ENCODE measurements at places on chromosomes 16 and 17.

DNA sequence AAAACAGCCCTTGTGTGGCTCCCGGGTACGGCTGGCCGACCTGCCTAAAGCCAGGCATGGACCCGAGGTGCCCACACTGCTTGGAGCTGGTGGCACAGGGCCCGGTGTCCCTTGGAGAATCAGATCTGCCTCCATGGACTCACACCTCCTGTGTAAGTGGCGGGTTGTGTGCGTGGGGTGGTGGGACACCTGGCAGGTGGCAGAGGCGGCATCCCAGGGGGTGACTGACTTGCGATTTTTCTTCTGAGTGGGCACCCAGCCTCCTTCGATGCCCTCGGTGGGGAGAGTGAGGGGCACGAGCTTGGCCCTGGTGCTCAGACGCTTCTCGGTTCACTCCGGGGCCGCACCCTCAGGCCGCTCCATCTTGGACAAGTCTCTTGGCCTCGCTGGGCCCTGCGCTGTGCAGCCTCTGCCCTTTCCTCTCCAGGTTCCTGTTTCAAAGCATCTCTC lies 35.8 kb downstream of the METRNL start:
- DNase-seq: no peak

GRCh38 chr17:60959696-60960095 lies 282.0 kb downstream of the BCAS3 start:
- DNase-seq: no peak

DNA sequence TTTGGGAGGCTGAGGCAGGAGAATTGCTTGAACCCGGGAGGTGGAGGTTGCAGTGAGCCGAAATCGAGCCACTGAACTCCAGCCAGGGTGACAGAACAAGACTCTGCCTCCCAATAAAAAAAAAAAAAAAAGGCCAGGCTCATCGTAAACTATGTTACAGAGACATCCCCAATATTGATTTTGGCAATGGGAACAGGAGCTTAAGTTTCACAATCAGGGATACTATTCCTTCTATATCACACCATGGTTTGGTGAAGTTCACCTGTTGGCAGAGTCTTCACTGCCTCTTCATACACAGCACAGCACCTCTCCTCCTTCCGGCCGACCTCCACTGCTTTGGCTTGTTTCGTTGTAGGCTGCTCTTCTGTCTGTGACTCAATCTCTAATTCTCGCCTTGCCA lies 21.2 kb downstream of the UTP6 start:
- no peak for DNase-seq

DNA sequence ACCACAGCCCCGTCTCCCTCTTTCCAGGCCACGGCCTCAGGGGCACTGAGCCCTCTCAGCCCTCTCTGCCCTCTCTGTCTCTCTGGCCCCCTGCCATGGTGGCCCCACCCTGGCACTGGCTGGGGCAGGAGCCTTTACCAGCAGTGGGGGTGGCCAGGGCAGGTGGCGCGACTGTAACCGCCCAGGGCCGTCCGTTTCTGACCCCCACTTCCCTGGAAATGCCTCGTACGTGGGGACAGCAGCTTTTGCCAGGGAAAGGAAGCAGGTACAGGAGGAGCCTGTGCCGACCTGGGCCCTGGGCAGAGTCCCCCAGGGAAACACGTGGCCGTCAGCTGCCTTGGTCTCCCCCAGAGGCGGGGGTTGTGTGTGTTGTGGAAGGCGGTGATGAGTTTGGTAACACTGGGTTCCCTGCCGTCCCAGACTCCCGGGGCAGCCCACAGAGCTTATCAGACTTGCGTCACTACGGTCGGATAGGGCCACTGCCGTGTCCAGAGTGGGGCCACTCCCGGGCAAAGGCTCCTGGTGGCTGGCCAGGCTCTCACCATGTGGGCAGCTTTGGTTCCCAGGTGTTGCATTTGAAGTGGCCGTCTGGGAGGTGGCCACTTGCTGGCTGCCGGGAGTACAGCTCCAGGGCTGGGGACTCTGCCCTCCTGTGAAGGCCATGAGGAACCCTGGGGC lies 249.3 kb upstream of the CIBAR2 start:
- no peak for DNase-seq

DNA sequence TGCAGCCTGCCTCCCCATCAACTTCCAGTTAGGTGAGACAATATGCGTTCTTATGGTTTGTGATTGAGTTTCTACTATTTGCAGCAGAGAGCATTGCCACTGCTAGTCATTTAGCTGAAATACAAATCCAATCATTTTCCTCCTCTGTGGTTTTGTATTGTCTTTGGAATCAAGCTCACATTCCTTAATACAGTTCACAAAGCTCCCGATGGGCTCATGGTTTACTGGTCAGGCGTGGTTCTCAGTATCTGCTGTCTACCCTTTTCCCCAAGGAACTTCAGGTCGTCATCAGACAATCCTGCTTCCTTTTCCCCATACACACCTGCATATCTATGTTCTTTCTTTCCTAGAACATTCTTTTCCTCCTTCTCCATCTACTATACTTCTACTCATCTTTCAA lies 69.6 kb upstream of the GAS7 start:
- DNase-seq: no peak

- no peak for DNase-seq
Measured at GRCh38 chr17:70677783-70678647, 508.7 kb downstream of the KCNJ2 start.

- no peak for DNase-seq
Measured at GRCh38 chr16:67104061-67104460, 5.7 kb upstream of the PHAF1 start.

- DNase-seq: no peak
Measured at GRCh38 chr16:72788269-72788809, 259.6 kb downstream of the ZFHX3 start.

DNA sequence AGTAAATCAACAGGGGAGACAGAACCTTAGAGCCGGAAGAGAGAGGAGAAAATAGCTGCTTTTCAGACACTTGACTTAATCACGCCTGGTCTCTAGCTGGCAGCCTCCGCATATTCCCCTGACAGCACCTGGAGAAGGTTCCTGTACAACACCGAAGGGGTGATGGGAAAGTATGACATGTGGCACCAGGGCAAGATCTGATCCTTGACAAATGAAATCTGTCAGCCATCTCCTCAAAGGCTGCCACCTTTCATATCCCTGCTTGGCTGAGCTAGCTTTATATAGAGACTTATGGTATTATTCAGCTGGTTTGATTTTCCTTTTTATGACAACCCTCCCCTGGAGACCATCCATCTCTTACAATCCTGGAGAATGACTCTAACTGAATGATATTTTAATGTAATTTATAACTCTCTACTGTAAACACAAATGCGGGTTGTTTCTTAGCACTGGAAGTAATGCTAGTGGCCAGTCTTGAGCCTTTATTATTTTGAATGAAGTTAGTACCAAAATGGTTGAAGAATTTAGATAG lies 1205.3 kb upstream of the CDH8 start:
- DNase-seq: no peak

- no peak for DNase-seq
Measured at GRCh38 chr17:43601280-43602039, 55.3 kb upstream of the ETV4 start.

GRCh38 chr16:88303890-88304819 lies 78.6 kb upstream of the ZNF469 start:
- no peak for DNase-seq

GRCh38 chr16:20369452-20370054 lies 17.0 kb upstream of the UMOD start:
- no peak for DNase-seq

DNA sequence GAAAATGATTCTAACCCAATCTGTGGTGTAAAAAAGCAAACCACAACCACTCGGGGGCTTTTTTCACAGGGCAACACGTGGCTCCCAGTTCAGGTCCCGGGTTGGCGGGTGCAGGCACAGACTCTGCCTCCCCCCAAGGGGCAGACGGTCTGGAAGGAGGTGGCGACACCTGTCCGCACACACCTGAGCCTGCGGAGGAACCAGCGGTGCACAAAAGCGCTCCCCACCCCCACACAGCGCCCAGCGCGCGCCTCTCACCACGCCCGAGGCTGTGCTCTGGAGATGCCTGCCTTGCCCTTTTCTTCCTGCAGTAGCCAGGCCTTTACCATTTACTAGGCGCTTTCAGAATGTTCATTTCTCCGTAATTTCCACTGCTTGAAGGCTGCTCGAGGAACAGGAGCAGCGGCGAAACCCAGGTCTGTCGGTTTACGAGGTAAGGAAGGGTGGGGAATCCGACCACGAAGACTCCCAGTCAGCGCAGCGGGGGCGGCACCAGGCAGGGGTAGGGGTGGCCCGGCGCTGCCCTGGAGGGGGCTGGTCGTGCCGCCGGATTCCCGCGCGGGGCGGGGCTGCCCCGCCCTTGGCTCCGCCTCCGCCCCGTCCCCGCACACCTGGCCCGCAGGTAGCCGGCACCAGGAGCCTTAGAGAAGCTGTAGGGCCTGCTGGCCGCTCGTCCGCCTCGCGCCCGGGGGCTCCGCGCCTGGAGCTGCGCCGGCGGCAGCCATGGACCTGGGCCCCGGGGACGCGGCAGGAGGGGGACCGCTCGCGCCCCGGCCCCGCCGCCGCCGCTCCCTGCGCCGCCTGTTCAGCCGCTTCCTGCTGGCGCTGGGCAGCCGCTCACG lies at the start of gene USP43:
Gene USP43 (plus strand): TSS at position 608 of the 842 bp plus-strand sequence. CDS start 116 bp downstream, at position 724.
- no peak for DNase-seq

- DNase-seq: no peak
Measured at GRCh38 chr17:56896217-56896967, 17.5 kb downstream of the TRIM25 start.

GRCh38 chr16:3173892-3174617 lies 13.9 kb upstream of the OR1F1 start:
- DNase-seq: no peak

DNA sequence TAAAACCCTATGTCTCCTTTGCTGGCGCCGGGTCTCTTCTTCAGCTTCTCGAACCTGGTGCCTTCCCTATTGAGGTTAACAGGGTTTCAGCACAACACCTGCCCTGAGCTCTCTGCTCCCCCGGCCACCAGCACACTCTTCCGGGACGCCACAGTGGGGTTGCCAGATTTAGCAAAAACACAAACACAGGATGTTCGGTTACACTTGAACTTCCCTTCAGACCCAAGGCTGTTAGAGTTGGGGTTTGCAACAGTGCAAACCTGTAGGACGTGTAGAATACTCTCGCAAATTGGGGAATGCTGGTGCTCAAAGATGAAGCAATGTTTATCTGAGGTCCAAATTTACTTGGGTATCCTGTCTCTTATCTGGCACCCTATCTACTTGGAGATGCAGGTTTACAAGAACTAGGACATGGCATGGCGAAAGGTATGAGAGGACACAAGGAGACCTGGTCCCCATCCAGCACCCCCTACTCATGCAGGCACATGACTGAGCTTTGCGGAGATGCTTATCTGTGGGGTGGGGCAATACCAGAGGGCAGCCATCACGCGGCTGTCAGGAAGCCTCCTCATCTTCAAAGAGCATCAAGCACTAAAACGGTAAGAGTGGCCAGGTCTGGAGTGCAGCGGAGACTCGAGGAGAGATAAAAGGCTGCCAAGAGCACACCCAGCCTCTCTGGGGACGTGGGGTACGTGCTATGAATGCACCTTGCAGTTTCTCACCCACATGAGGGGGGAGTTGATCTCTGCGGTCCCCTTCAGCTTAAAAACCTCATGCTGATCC lies 52.8 kb downstream of the SDK2 start:
- DNase-seq: no peak

GRCh38 chr17:16406742-16407674 lies 8.4 kb upstream of the TRPV2 start:
- no peak for DNase-seq

DNA sequence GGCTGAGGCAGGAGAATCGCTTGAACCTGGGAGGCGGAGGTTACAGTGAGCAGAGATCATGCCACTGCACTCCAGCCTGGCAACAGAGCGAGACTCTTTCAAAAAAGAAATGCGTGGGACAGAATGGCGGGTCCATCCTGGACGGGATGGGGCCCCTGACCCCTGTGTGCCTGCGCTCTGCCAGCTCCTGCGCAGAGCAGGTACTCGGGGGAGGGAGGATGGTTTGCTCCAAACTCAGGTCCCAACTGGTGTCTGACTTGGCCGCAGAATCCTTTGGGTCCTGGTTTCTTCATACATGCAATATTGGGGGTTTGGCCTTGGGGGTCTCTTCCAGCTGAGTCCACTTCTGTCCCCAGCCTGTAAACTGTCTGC lies 10.4 kb downstream of the CHMP6 start:
- no peak for DNase-seq

GRCh38 chr16:29975134-29975538 lies 1.5 kb downstream of the TAOK2 start:
- no peak for DNase-seq

- no peak for DNase-seq
Measured at GRCh38 chr17:77167472-77168306, 26.9 kb downstream of the SEC14L1 start.

DNA sequence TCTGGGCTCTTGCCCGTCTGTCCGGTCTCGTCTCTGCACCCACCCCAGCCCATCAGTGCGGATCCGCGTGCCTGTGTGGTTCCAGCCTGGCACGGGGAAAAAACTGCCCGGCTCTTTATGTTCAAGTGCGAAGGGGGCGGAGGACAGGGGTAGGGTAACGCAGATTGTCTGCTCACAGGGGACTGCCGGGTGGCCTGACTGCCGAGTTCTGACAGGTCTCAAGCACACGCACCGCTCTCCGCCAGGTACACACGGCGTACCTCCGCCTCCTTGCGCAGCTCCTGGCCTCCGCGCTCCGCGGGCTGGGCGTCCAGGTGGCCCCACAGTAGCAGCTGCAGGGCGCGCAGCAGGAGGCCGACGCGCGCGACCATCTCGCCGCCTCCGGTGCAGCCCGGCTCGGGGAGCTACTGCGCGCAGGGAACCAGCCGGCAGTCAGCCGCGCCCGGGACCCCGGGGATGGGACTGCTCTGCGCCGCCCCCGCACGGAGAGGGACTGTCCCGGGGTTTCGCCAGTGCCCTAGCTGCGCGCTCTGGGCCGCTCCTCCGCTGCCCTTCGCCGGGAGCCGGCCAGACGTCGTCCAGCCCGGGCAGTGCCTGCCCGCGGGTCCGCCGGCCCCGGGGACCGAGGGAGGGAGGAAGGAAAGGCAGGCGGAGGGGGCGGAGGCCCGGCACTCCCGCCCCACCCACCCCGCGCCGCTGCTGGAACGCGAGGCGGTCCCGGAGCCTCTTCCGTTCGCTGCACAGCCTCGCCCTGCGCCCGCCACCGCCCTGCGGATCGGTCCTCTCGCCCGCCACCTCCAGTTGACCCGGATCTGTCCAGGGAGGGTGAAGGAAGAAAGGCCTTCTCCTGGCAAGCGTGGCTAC lies at the start of gene MMP28:
Gene MMP28 (minus strand): TSS at position 635 of the 864 bp plus-strand sequence. CDS start 264 bp downstream, at position 371.
- no peak for DNase-seq

DNA sequence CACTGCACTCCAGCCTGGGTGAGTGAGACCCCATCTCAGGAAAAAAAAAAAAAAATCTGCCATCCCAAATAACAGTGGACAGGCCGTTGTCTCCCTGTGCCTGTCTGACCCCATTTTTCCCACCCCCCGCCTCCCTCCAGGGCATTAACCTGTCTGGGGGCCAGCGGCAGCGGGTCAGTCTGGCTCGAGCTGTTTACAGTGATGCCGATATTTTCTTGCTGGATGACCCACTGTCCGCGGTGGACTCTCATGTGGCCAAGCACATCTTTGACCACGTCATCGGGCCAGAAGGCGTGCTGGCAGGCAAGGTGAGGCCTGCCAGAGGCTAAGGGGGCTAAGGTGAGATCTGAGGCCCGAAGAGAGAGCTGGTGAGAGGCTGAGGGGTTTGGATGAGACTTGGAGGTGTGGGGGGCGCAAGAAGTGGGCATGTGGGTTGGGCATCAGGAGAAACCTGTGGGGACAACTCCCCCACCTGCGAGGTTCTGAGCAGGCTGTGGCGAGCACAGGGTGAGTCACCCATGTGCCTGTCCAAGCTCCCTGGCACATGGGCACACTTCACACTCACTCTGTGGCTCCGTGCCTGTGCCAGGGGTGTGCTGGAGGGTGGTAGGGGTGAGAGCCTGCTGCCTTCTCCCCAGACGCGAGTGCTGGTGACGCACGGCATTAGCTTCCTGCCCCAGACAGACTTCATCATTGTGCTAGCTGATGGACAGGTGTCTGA lies 34.7 kb downstream of the ANKRD40 start:
- no peak for DNase-seq

- no peak for DNase-seq
Measured at GRCh38 chr17:1755827-1756262, 6.0 kb upstream of the SERPINF1 start.

Data from stimulated activated CD4-positive, alpha-beta T cell treated with anti-CD3 and anti-CD28 coated beads, Interleukin-1b, Interleukin-23, amount 100 ng/mL, for 1 hour (primary cell).